ENCODE measurements at places on chromosomes 3 and 15.

GRCh38 chr3:54426381-54426780, 304.0 kb downstream of the CACNA2D3 start:
- no peak for DNase-seq

GRCh38 chr15:79849789-79850188, 47.0 kb downstream of the MTHFS start:
- no peak for DNase-seq

GRCh38 chr15:98671060-98672008, 23.0 kb downstream of the IGF1R start:
- no peak for DNase-seq

DNA sequence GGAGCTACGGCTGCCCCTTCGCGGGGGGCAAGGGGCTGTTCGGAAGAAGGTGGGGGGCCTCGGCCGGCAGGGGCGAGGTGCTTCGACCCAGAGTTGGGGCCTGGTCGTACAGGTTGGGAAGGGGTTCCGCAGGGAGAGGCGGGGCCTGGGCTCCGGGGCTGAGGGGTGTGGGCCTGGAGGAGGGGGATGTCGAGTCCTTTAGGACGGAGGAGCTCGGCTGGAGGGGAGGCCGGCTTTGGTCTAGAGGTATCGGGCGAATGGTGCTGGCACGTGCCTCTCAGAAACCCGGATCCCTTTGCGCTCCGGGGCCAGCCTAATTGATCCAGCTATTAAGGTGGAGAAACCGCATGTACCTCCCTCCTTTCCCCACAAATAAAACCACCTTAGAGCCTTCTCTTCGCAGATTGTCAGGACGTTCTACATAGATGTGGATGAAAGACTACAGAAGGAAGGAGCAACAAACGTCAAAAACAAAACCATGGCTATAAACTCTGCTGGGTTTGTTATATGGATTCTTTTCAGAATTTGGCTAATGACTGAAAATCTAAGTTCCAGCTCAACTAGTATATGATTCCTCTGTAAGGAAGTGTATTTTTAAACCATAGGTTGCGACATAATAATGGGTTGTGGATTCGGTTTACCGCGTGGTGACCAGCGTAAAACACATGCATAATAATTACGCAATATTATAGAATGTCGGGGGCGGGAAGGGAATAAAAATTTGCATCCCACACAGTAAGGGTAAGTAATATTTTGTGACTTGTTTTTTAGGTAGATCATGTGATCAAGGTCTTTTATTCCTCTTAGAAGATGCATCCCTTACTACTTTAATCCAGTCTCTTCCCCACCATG, 644 bp upstream of the NGLY1 start:
- no peak for DNase-seq

DNA sequence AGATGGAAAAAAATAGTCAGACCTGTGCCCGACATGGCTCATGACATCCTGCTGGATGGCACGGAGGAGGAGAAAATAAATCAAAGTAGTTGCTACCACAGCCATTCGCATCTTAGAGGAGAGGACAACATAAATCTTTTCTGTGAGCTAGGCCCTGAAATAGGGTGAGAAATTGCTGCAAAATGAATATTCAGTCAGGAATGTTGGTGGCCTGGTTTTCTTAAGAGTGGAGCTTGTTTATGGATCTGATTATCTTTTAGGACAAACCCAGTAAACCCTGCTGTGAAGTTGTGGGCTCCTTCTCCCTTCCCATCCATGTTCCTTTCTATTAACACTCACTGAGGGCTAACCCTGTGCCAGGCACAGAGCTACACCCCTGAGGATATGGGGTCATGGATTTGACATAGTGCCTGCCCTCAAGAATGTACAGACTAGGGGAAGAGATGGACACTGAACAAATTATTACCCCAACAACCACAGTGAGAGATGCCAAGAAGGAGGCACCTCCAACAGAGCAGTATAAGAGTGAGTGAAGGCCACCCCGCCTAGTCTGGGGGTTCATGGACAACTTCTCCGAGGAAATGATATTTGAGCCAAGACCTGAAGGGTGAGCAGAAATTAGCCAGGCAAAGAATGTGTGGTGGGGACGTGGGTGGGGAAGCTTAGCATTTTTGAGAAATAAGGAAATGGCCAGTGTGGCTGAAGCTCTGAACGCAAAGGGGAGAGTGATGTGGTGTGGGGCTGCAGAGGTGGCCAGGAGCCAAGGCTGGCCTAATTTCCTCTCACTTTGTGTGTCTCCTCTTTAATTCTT, 68.9 kb upstream of the ARL8B start:
- DNase-seq, result no peak

DNA sequence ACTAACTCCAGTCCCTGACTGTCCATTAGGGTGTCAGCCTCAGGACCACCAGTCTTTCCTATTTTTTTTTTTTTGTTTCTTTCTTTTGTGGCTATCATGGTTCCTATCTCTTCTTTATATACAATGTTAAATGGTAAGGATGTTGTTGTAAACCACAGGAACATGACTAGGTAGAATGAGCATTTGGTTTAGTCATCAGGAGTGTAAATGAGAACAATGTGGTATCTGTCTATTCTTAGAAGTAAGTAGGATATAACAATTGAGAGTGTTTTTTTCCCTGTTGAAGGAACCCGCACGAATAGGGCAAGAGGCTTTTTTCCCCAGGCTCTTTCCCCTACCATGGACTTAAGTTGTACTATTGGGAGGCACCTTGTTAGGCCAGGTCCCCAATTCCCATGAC, 880.3 kb upstream of the GBE1 start:
- no peak for DNase-seq

GRCh38 chr15:87981969-87982368, 274.6 kb downstream of the NTRK3 start:
- no peak for DNase-seq

DNA sequence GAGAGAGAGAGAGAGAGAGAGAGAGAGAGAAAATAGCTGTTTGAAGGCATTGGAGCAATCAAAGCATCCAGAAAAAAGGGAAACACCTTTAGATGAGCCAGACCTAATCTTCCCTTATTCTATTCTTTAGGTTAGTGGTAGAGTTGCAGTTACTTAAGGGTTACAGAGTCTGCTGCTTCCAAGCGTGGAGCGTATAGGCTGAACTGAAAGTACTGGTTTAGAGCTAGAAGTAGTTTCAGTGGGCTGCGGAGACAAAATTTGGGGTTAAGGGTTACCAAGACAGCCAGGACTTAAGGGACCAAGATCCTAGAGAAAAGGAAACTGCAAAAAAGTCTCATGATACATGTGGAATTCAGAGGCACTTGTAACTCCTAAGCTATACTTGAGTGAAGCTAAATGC, 66.1 kb upstream of the MEIS2 start:
- no peak for DNase-seq

DNA sequence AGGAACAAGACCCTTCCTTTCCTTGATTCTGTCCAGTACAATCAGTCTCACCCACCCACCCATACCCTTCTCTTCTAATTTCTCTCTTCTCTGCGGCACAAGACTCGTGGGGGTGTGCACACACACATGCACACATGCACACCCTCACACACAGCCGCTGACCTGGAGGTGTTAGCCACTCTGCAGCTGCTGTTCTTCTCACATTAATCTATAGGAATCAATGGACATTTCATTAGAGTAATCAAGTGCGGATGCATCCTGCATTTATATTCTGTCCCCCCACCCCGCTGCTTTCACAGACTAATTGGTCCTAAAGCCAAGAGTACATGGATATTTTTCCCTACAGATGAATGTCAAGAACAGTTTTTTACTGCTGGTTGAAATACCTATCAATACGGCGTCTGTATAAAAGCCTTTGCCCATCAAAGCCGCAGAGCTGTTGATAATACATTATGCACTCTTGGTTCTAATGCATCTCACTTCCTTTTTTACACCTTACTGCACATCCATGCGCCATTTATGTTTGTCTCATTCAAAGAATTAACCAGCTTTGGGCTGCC, 186.5 kb upstream of the ONECUT1 start:
- no peak for DNase-seq

DNA sequence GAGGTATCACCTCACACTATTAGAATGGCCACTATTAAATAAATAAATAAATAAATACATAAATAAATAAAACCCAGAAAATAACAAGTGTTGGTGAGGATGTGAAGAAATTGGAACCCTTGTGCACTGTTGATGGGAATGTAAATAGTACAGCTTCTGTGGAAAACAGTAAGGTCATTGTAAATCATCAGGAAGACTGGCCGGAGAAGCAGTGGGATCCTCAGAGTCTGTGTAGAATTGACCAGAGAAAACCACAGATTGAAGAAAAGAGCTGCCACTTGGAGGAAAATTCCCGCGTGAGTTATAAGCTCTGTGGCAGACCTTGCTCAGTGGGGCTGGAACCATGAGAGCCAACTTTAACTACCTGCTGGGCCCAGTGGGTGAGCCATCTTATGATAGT, 92.0 kb downstream of the RAD18 start:
- no peak for DNase-seq

- DNase-seq, result no peak
Measured at GRCh38 chr3:70614111-70614510, 301.7 kb upstream of the MDFIC2 start.

DNA sequence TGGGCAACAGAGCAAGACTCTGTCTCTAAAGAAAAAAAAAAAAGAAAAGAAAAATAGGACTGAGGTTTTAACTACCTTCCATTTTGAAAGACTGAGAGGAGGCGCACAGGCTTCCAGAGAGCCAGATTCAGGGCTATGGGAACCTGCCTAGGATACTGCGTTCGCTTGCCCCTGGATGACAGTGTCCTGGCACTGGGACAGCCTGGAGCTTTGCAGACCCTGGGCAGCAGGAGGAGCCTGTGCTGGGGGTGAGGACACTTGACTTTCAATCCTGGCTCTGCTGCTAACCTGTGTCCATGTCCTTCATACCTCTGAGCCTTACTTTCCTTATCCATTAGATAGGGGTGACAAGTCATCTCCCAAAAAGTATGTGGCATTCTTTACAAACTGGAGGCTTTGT, 31.2 kb downstream of the CD276 start:
- DNase-seq, result no peak

- no peak for DNase-seq
Measured at GRCh38 chr3:184143327-184143726, 8.2 kb downstream of the EIF2B5 start.

DNA sequence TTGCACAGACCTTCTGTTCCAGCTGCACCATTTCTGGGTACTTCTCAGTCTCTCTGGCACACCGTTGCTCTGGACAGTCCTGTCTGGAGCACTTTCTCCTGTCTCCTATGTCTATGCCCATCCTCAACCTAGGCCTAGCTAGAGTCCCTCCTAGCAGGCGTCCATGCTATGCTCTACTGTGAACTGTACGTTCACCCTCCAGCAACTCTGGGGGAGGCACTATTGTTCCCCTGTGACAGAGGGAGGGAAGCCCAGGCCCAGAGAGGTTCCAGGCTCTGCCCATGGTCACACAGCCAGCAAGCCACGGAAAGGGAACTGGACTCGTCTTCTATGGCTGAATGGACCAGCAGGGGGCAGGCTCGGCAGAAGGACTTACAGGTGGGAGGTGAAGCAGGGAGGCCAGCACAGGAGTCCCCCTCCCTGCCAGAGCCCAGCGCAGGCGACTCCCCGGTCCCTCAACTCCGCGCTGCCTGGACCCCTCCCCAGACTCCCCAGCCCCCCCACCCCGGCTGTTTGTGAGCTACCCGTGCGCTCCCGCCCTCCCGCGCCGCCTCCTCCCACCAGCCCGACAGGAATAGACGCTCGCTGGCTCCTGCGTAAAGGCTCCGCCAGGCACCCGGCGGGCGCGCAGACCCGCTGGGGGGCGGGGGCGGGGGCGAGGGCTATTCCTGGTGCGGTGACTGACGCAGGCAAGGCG, 1.7 kb upstream of the LINGO1 start:
- DNase-seq, result peak; percentile 33

DNA sequence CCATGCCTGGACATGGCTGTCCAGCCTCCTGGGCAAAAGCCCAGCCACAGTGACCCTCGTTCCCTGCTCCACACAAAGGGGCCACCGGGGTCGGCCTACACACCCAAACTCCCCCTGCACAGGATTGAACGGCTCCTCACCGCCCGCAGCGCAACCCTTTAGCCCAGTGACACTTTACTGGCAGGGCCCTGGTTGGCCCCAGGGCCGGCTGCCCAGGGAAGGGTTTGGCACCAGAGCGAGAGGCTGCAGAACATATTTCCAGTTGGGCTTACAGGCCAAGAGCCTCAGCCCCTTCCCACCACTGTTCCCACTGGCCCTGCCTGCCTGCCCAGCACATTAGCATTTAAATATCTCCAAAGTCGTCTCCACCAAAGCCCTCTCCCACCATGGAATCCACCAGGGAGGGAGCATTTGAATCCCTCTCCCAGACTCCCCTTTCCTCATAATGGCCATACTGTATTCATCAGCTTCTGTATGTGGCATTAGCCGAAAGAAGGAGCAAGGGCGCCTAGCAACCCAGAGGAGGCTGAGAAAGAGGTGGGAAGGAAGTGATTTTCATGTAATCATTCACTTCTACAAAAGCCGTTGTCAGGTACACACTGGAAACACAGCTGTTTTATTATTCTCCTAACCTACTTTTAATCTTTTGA, 85.4 kb downstream of the SLC6A11 start:
- no peak for DNase-seq

DNA sequence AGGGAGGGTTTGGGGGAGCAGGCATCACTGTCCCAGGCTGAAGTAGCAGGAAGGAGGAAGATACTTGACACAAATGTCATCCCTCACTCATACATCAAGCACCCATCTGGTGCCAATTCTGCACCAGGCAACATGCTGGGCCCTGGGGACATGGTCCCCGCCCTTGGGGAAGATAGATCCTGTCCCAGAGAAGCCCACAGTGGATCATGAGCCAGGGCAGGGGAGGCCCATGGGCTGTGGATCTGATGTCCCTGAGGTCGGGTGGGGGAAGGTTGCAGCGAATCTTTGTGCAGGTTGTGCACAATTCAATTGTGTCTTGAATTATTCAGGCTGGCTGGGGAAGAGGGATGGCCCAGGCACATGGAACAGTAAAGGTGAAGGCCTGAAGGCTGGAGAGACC, 6.4 kb upstream of the CCDC33 start:
- no peak for DNase-seq

DNA sequence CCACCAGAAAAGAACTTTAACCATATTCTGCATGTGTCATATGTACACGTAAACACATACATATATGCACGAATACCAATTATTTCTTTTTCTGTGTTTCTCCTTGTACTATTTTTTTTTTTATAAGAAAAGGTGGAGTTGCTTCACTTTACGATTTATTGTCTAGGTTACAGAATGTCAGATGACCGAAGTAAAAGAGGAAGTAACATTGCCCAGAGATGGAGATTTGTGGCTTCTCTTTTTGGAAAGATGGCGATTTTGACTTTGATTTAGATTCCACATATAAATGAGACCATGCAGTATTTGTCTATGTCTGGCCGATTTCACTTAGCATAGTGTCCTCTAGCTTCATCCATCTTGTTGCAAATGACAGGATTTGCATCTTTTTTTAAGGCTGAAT, 293.1 kb downstream of the SV2B start:
- DNase-seq, result no peak

DNA sequence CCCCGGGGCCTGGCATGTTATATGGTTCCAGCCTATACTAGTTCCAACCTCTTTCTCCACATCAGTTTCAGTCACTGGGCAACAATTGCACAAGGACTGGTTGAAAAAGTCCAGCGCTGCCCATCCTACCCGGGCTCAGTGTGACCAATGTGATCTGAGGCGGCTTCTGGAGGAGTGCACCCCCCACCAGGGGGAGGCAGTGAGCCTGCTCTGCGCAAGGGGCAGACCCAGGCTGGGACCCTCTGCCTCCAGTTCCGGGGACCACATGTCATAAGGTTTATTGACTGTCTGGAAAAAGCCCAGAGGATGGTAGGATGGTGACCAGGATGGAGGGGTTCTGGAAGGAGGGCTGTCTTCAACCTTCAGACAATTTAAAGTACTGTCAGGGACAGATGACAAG, 25.6 kb upstream of the NR2E3 start:
- DNase-seq, result no peak

- DNase-seq, result no peak
Measured at GRCh38 chr15:61011576-61012336, 217.3 kb downstream of the RORA start.

- DNase-seq, result no peak
Measured at GRCh38 chr15:60423537-60423936, 25.8 kb upstream of the ANXA2 start.

Measured in activated T-cell treated with anti-CD3 and anti-CD28 coated beads for 1 hour (primary cell).